ENCODE measurements at places on chromosomes 11 and 22.

GRCh38 chr22:43670513-43670912 is 141.6 kb downstream of the EFCAB6 start:
- no peak for DNase-seq

- no peak for DNase-seq
Observed at GRCh38 chr11:128497061-128497775, 90.1 kb downstream of the ETS1 start.

DNA sequence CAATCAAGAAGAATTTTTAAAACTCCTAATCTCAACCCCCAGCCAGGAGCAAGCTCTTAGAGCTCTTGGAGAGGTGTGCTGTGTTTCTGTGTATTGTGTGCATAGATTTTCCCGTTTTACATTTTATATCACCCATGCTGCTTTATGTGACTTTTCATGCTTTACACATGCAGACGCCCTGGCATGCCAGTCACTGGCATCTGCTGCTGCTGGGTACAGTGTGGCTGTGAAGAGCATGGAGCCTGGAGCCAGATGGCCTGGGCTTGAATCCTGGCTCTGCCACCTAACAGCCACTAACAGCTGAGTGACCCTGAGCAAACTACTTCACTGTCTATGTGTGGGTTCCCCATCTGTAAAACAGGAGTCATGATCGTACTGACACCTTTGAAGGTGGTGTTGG is 23.1 kb downstream of the POLR3H start:
- DNase-seq = no peak

GRCh38 chr11:19832086-19832750 is 119.6 kb downstream of the NAV2 start:
- no peak for DNase-seq

Data from substantia nigra (tissue), 51 donors.